ENCODE measurements at places on chromosomes 1 and 21. TPM values are rescaled to one million over a fixed set of nuclear protein-coding genes. Genes with fewer than 3 reads are reported as not detected.

- H3K36me3 ChIP-seq: no peaks in the 10 kb centered on the region
- H3K4me1 ChIP-seq: peaks cover 25% of the 10 kb centered on the region
- H3K27ac ChIP-seq: peak overlapping the region; percentile 97
- H3K27me3 ChIP-seq: peaks cover 33% of the 10 kb centered on the region
Measured at GRCh38 chr1:27365372-27366112, 1.2 kb downstream of the MAP3K6 start.

- no peak overlapping the region for H3K4me3 ChIP-seq
- peak overlapping the region; percentile 14 for H3K27ac ChIP-seq
- peaks cover 27% of the 10 kb centered on the region for H3K4me1 ChIP-seq
- no peaks in the 10 kb centered on the region for H3K27me3 ChIP-seq
- peaks cover 29% of the 10 kb centered on the region for H3K36me3 ChIP-seq
Measured at GRCh38 chr1:156480411-156481192, 20.0 kb downstream of the MEF2D start.

GRCh38 chr1:185533596-185533995 is 200.6 kb upstream of the HMCN1 start:
- DNase-seq: no peak
- H3K36me3 ChIP-seq: no peaks in the 10 kb centered on the region
- no peak overlapping the region for H3K27ac ChIP-seq
- peaks cover 20% of the 10 kb centered on the region for H3K27me3 ChIP-seq

Gene FCGR3A
- 0.32 TPM for total RNA-seq

DNA sequence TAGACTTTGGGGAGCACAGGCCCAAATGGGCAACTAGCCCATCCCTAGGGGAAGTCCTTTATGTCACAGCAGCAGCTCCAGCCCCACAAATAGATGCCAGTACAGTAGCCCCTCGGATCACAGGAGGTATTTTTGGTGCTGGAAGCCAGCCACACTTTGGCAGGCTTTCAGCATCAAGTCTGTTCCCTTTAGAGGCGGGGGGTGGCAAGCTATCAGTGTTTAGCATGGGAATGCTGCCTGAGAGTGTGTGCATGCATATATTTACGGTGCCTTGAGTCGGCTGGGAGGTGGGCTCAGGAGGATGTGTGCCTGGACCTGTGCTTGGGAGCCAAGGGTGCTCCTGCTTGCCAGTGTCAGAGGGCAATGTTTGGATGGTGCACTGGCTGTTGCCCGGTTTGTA is 3.5 kb upstream of the PLXNA2 start:
- peaks cover 32% of the 10 kb centered on the region for H3K27me3 ChIP-seq
- H3K36me3 ChIP-seq: no peaks in the 10 kb centered on the region
- H3K27ac ChIP-seq: no peak overlapping the region
- no peak overlapping the region for H3K4me3 ChIP-seq

DNA sequence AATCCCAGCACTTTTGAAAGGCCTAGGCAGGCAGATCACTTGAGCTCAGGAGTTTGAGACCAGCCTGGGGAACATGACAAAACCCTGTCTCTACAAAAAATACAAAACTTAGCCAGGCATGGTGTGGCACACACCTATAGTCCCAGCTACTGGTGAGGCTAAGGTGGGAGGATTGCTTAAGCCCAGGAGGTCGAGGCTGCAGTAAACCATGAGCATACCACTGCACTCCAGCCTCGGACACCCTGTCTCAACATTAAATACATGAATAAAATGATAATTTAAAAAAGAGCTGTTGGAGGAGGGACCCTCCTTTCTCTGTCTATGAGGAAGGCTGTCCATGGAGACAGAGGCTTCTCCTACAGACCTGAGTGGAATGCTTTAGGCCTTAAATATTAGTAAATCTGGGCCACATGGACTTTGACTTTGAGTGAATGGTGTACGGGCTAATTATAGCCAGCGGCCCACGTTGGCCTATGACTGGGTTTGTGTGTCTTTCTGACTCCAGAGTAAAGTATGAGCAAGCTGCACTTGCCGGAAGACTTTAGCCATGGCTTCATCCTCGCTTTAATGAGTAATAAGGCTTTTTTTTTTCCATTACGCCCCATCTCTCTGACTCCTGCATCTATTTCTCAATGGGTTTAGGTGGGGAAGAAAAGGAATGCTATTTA is 21.3 kb downstream of the RAB3B start:
- H3K36me3 ChIP-seq: peaks cover 32% of the 10 kb centered on the region
- H3K27ac ChIP-seq: no peak overlapping the region
- no peaks in the 10 kb centered on the region for H3K4me1 ChIP-seq
- no peak for DNase-seq

- H3K27ac ChIP-seq: no peak overlapping the region
- H3K27me3 ChIP-seq: no peaks in the 10 kb centered on the region
- H3K4me1 ChIP-seq: peaks cover 22% of the 10 kb centered on the region
- H3K4me3 ChIP-seq: no peak overlapping the region
- DNase-seq: no peak
Measured at GRCh38 chr1:51266791-51267190, 30.7 kb downstream of the RNF11 start.

Gene C1orf167
- 2.8 TPM for total RNA-seq

Gene KRTAP13-3
- total RNA-seq: not detected

Gene NBPF3
- total RNA-seq: 17.2 TPM

DNA sequence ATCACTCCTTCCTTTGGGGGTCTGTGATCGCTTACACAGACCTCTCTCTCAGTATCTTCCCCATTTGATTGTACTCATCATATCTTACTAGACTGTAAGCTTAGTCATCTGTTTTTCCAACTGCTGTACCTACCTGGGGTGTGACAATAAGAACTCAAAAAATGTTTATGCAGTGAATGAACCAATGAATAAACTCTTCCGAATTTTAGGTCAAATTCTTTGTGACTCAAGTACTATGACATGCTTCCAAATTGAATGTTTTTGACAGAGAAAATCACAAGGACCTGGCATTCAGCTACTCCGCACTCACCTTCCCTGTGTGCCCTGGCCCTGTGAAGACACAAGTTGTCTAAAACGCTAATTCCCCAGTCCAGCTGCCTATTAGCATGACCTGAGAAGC is 42.1 kb downstream of the TMCO4 start:
- H3K4me3 ChIP-seq: no peak overlapping the region
- H3K36me3 ChIP-seq: no peaks in the 10 kb centered on the region
- H3K27me3 ChIP-seq: no peaks in the 10 kb centered on the region
- DNase-seq: no peak
- no peak overlapping the region for H3K27ac ChIP-seq
